ENCODE measurements at places on chromosomes 16 and 17.

DNA sequence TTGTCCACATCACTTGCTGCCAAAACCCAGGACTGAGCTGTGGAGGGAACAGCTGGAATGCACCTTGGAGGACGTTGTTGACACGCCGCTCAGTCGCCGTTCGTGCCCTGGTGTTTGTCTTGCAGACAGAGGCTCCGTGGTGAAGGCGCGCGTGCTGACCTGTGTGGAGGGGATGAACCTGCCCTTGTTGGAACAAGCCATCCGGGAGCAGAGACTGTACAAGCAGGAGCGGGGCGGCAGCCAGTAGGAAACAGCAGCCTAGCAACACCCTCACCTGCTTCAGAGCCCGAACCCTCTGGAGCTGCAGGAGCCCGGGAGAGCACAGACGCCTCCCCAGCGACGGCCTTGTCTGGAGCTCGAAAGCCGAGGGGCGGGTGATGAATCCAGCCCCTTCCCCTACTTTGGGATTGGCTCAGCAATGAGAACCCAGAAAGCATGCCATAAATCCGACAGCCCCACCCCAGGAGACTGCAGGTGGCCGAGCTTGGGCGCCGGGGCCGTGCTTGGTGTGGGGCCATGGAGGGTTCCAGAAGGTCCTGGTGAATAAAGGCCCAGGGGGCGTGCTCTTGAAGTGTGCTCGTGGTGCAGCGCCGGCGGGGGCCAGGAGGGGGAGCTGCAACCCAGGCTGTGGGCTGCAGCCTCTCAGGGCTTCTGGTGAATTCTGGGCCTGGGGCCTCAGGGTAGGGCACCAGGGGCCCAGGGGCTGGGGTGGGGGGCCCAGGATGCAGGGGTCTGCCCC, 470 bp upstream of the CDK3 start:
- no peak for DNase-seq

GRCh38 chr16:9151597-9151996, 60.2 kb downstream of the HAPSTR1 start:
- no peak for DNase-seq

DNA sequence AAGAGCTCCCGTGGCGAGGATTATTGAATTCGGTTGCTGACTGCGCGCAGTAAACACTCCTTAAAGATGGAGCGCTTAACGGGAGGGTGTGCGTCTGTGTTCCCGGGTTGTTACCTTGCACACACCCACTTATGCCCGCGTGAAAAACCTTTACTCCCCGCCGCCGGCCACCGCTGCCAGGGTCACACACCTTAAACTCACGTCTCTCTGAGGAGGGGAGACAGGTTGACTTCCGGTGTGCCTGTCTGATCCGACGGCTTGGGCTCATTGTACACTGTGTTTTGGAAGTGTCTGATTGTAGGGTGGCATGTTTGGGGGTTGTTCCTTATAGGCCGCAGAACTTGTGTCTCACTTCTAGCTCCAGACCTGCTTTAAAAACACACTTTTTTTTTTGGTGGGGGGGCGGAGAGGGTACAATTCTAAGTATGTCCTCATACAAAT, 66.8 kb downstream of the KPNA2 start:
- no peak for DNase-seq

GRCh38 chr16:81263470-81264220, 25.2 kb downstream of the BCO1 start:
- DNase-seq: peak; percentile 67

DNA sequence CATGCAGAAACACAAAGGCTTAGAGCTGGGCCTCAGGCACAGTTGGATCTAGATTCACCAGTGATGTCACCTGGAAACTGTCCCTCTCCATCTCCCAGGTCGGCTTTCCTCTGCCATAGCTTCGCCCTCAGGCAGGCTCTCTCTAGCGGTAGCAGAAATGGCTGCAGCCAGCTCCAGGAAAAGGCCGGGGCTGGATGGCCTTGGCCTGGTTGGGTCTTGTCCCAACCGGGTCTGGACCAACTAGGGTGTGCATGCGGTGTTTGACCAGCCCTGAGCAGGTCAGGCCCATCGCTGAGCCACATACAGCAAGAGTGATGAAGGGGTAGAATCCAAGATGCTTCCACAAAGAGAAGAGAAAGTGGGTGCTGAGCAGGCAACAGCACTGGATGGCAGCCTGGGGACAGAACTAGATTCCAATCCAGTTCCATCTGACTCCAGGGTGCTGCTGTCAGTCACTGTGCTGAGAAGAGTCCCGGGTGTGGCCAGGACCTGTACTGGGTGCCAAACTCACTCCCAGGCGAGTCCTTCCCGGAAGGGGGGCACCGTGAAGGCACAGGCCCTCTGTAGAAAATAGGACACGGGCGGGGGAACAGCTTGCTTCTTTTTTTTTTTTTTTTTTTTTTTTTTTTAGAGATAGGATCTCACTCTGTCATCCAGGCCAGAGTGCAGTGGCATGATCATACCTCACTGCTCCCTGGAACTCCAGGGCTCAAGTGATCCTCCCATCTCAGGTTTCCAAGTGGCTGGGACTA, 51.8 kb downstream of the SOCS3 start:
- no peak for DNase-seq

DNA sequence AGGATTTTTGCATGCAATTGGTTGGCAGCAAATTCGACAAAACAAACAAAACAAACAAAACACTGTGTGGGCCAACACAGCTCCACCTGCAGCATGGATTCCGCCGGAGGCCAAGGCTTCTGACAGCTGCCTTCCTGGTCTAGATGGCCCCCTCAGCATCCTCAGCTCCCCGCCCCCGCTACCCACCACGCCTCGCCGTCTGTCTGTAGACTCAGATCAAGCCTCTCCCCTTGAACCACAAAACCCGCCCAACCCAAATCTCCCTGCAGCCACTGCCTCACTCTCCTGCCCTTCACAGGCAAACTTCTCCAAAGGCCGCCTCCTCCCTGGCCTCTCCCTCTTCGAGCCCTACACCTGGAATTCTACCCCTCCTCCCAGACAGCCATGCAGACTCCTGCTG, 57.9 kb downstream of the RTN4RL1 start:
- DNase-seq: no peak

GRCh38 chr17:69574257-69575197, 160.0 kb downstream of the MAP2K6 start:
- no peak for DNase-seq

GRCh38 chr16:89006036-89006752, 29.2 kb upstream of the CBFA2T3 start:
- no peak for DNase-seq

GRCh38 chr17:72764632-72765041, 327.9 kb downstream of the SLC39A11 start:
- no peak for DNase-seq

DNA sequence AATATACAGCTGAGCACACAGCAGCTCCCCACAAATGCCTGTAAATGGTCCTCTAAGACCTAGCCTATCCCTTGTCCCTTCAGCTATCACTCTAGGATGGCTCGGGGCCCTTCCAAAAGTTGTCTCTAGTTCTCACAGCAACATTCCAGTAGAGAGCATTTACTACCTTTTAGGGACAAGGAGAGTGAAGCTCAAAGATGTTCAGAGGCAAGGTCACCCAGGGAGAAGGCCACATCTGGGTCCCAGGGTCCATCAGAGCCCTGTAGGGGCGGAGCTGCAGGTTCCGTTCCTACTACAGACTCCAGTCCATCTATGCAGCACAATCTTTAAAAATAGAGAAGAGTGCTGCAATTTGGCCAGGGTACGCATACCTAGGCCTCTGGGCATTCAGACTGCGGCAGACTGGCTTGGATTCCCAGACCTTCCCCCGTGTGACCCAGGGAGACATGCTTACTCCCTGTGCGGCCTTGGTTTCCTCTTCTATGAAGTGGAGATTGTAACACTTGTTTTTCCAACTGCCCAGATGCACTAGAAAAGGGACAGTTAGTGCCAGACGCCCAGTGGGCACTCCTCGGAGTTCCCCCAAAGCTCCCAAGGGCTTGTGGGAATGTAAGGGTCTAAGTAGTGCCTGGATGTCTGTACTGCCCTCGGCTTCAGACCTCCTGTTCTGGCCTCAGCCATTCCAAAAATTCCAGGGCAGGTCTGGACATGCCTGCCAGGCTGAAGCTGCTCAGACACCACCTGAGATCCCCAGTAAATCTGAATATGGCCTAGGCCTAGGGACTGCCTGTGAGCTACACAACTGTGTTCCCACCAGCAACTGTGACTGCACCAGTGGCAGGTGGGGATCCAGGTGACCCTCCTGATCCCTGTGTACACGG, 2.5 kb downstream of the SLC12A4 start:
- no peak for DNase-seq

- DNase-seq: no peak
Observed at GRCh38 chr16:62067981-62068380, 31.7 kb upstream of the CDH8 start.

DNA sequence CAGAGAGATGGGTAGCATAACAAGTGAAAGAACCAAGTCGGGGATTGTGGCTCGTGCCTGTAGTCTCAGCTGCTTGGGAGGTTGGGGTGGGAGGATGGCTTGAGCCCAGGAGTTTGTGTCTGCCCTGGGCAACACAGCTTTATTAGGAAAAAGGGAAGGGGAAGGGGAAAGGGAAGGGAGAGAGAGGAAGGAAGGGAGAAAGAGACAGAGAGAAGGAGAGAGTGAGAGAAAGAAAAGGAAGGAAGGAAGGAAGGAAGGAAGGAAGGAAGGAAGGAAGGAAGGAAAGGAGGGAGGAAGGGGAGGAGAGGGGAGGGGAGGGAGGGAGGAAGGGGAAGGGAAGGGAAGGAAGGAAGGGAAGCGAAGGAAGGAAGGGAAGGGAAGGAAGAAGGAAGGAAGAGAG, 33.3 kb downstream of the CENPV start:
- no peak for DNase-seq

- no peak for DNase-seq
Observed at GRCh38 chr17:1123921-1124715, 55.7 kb downstream of the ABR start.

- DNase-seq: no peak
Observed at GRCh38 chr16:8806272-8806983, 8.8 kb downstream of the PMM2 start.

DNA sequence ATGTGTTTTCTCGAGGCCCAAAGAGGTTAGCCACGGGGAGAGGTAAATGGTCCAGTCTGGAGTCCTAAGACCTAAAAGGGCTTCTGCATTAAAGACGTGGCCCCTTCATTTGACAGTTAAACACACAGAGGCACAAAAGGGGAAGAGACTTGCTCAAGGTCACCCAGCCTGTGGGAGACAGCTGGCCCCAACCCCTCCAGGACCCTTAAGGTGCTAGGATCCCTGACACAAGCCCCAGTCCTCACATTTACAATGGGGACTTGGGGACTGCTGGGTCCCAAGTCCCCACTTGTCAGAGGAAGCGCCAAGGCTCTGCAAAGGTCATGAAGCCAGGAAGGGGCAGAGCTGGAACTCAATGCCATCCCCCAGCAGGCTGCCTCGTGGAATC, 1.7 kb downstream of the ABAT start:
- no peak for DNase-seq

DNA sequence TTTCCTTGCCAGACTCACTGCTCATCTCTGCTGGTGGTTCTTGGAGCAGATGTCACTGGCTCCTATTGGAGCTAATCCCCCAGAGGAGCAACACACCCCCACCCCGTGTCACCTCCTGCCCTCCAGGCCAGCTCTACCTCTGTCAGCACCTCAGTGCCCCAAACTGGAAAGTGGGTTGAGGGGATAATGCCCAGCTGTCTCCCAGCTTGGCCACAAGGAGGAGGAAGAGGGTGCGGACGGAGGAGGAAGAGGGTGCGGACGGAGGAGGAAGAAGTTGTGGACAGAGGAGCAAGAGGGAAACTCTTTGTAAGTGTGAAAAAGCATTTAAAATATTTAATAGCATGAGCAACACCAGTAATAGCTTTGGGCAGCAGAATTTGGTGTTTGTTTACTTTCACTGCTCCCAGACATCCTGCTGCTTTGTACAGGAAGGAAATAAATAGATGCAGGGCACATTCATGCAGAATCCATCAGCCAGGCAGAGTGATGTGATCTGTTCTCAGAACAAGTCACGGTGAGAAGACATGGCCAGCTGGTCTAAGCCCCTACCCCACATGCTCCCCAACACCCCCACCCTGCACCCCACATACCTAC, 82.5 kb downstream of the C17orf67 start:
- no peak for DNase-seq

GRCh38 chr17:30212750-30213149, 22.7 kb downstream of the SLC6A4 start:
- no peak for DNase-seq

GRCh38 chr16:56607675-56608042, 725 bp upstream of the MT2A start:
- no peak for DNase-seq

GRCh38 chr17:62870030-62870541, 62.0 kb upstream of the MARCHF10 start:
- no peak for DNase-seq

DNA sequence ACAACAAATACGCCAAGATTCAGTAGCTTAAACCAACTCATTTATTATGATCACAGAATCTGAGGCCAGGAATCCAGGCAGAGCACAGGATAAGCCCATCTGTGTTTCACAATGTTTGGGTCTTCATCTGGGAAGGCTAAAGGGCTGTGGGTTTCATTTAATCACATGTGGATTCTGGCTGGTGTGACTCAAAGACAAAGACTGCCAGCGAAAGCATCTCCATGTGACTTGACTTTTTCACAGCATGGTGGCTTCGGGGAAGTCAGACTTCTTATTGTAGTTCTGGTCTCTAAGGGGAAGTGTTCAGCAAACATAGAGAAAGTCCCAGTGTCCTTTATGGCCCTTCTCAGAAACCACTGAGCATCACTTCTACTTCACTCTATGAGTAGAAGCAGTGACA, 1014.4 kb upstream of the GOT2 start:
- DNase-seq: no peak

DNA sequence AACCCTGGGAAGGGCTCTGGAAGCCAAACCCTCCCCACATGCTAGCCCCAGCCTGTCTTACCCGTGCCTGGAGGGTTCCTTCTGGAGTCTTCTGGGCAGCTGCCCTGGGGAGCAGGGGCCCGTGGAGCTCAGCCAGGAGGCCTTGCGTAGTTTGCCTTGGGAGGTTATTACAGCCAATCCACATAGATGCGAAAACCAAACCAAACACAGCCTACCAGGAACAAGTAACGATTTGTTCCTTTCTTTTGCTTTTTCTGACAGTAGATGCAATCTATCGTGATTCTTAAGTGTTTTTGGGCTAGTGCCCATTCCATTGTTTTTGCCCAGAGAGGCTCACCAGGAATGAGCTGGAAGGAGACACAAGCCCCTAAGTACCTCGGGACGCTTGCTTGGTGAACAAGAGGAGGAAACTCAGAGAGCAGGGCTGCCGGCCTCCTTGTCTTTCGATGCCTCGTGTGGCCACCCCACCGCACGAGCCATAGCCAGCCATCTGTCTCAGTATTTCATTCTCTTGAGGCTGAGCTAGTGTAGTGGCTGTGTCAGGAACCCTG, 102.7 kb upstream of the NOL11 start:
- DNase-seq: no peak

DNA sequence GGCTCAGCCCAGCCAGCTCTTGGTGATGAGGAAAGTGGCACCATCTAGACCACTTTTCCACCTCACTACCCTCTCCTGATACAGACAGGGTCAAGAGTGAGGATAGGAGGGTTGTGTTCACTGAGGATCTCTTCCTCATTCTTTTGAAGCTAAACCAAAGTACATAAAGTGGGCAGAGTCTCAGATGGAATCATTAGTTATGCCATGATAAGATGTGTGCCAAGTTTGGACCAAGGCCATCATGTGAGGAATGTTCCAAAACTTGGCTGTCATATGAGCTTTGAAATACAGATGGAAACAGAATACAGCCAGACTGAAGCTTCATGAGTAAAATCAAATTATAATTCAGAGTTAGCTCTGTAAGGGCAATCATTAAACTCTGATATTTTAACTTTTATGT, 37.2 kb downstream of the ACSM1 start:
- no peak for DNase-seq

- no peak for DNase-seq
Observed at GRCh38 chr17:77886387-77886728, 72.1 kb upstream of the TNRC6C start.

- no peak for DNase-seq
Observed at GRCh38 chr17:28421787-28422305, 15.8 kb upstream of the SLC46A1 start.
